ENCODE measurements at places on chromosomes 6 and 20.
A peak's percentile ranks its signal among the peaks of the same experiment; 100 is the strongest.

GRCh38 chr6:54681987-54682386, 164.6 kb upstream of the FAM83B start:
- no peak overlapping the region for H3K4me3 ChIP-seq

- H3K36me3 ChIP-seq: no peaks in the 10 kb centered on the region
- peaks cover 9% of the 10 kb centered on the region for H3K4me1 ChIP-seq
- DNase-seq: peak; percentile 47
- H3K27ac ChIP-seq: peak overlapping the region; percentile 70
- peaks cover 64% of the 10 kb centered on the region for H3K27me3 ChIP-seq
- peak overlapping the region; percentile 2 for H3K4me3 ChIP-seq
Measured at GRCh38 chr6:28212510-28213212, 12.4 kb upstream of the ZSCAN9 start.

DNA sequence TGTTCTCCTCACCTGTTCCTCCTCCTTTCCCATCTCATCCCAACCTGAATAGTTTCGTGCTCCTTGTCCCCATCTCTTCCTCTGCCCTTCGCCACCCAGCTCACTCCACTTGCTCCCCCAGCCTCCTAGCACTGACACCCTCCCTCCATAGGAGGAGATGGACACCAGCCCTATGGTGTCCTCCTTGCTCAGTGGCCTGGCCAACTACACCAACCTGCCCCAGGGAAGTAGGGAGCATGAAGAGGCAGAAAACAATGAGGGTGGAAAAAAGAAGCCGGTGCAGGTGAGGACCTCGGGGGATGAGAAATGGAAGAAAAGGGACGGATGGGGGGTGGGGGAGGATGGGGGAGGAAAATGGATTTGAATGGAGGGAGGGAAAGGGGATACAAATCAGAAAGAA, 6.2 kb downstream of the SLC12A5 start:
- no peak for DNase-seq
- H3K4me1 ChIP-seq: no peaks in the 10 kb centered on the region
- peaks cover 41% of the 10 kb centered on the region for H3K27me3 ChIP-seq
- H3K27ac ChIP-seq: no peak overlapping the region
- no peaks in the 10 kb centered on the region for H3K36me3 ChIP-seq
- H3K4me3 ChIP-seq: no peak overlapping the region

DNA sequence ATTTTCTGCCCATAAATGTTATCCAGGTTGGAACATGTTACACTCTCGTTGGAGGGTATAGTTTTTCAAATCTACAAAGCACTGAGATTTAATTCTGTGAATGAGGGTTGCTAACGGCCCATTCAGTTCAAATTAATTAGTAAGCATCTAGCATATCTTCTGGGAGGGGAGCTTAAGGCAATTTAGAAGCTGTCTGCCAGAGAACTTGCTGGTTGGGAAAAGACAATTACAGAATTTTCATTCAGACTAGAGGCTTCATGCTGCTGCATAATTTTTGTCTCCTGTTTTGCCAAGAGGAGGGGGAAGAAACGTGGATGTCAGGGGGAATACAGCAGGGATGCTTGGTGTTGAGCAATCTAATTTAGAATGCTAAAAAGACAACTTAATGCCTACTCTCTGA, 268.3 kb upstream of the FAM83B start:
- no peaks in the 10 kb centered on the region for H3K27me3 ChIP-seq
- no peaks in the 10 kb centered on the region for H3K36me3 ChIP-seq
- H3K27ac ChIP-seq: no peak overlapping the region

DNA sequence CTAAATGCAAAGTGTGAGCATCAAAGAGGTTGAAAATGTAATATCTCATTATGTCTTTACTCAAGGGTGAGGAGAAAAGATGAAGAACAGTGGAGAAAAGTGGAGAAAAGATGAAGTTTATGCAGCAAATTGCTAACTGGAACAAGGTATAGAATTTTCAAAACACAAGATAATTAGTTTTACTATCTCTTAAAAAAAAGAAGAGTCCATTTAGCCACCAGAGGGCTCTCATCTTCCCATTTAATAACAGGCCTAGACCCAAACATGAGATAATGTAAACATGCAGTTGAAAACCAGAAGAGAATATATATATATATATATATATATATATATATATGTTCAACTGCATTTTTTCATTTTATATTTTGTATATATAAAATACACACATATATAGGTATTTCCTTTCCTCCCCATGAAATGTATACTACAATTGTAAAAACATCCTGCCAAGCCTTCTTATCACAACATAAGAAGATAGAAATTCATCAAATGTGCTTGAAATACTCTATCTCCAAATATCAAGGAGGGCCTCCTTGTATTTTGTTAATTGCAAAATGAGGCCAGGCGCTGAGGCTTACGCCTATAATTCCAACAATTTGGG, 78.4 kb downstream of the ADTRP start:
- H3K4me1 ChIP-seq: peaks cover 9% of the 10 kb centered on the region
- peak; percentile 87 for DNase-seq
- no peak overlapping the region for H3K27ac ChIP-seq
- no peaks in the 10 kb centered on the region for H3K27me3 ChIP-seq
- no peak overlapping the region for H3K4me3 ChIP-seq
